ENCODE measurements at places on chromosomes 6 and 20. TPM values are rescaled to one million over a fixed set of nuclear protein-coding genes. Genes with fewer than 3 reads are reported as not detected.

GRCh38 chr6:3209114-3210023 lies 18.1 kb downstream of the TUBB2B start:
- DNase-seq, result peak; percentile 93

- DNase-seq, result no peak
Observed at GRCh38 chr6:62803094-62803493, 408.2 kb upstream of the FKBP1C start.

Gene PDE7B
- not detected for polyA plus RNA-seq

Gene DNAAF9
- polyA plus RNA-seq, result 1.8 TPM

GRCh38 chr20:18533978-18534644 lies 26.4 kb downstream of the SEC23B start:
- no peak for DNase-seq

Gene EFCAB8
- not detected for polyA plus RNA-seq

DNA sequence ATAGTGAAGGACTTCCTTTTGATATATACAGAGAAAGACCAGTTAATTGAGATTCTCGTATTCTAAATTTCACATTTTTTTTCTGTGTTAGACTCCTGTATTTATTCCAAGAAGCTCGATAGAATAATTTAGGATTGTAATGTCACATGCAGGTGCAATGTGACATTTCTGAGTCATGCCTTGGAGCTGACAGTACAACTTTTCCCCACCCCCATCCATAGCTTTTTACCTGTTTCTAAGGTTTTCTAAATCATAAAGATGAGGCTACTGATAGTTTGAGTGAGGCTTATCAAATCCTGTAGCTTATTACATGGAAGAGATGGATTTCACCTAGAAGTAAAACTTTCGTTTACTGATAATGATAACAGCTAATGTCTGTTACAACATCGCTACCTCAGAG lies 37.6 kb downstream of the FLRT3 start:
- no peak for DNase-seq

Gene COL9A1
- polyA plus RNA-seq, result not detected

- DNase-seq, result no peak
Observed at GRCh38 chr20:42742926-42743325, 446.8 kb downstream of the PTPRT start.

- no peak for DNase-seq
Observed at GRCh38 chr6:12371151-12371550, 81.0 kb downstream of the EDN1 start.

DNA sequence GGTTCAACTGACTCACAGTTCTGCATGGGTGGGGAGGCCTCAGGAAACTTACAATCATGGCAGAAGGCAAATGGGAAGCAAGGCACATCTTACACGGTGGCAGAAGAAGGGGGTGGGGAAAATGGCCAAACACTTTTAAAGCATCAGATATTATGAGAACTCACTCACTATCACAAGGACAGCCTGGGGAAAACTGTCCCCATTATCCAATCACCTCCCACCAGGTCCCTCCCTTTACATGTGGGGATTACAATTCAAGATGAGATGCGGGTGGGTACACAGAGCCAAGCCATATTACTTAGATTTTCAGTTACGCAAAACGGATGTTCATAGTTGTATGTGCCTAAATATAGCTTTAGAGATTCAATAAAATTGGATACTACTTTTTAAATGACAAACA lies 25.6 kb downstream of the CYP39A1 start:
- no peak for DNase-seq

DNA sequence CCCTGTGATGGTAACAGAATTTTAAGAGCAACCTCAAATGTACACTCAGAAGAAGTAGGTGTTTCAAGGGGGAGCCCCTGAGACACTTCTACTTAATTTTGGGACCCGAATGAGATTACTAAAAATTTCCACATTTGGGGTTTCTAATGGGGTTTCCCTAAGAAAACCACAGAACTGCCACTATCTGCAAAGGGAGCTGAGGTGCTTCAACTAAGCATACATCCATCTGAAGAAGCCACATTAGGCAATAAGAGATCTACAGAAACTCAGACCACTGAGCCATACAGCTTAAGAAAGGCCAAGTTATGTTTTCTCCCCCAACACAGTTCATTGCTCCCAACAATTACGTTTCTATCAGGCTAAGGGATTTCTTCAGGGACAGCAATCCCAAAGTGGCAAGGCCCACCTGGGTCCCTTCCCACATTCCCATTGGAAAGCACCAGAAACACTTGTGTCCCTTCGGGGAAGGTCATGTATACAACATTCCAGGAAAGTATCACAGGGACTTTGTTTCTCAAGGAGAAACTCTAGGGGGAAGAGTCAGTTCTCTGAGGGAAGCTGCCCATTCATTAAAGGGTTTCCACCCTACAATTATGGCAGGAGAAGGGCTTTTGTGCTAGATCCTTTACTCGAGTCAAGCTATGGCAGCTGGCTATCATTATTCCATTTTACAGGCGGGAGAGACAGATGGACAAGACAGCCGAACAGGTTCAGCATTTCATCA lies 5.0 kb downstream of the BCL2L1 start:
- no peak for DNase-seq

GRCh38 chr6:27532820-27533538 lies 60.1 kb upstream of the ZNF184 start:
- no peak for DNase-seq

DNA sequence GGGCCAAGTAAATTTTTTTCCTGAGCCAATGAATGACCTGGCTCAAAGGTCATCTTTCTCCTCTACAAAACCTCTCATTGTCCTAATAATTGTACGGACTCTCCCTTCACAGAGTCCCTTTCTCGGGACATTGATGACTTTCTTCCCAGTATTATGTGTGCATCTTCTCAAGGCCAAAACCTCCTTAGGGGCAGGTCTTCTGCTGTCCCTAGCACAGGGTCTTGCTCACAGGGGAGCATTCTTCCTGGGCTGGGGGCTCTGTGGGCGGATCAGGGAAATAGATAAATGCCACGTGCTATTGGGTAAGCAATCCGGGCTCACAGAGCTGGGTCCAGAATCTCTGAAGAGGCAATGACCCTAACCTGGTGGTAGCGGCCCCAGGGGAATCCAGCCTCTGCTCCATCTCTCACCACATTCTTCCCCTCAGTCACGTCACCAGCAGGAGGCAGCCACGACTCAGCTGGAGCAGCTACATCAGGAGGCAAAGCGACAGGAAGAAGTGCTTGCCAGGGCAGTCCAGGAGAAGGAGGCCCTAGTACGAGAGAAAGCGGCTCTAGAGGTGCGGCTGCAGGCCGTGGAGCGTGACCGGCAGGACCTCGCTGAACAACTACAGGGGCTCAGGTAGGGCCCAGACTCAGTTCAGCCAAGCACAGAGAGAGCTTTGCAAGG lies 23.5 kb downstream of the CEP250 start:
- DNase-seq, result no peak

- DNase-seq, result no peak
Observed at GRCh38 chr6:1872649-1873131, 263.0 kb downstream of the FOXC1 start.

GRCh38 chr6:123598011-123598410 lies 38.7 kb downstream of the TRDN start:
- DNase-seq, result no peak

DNA sequence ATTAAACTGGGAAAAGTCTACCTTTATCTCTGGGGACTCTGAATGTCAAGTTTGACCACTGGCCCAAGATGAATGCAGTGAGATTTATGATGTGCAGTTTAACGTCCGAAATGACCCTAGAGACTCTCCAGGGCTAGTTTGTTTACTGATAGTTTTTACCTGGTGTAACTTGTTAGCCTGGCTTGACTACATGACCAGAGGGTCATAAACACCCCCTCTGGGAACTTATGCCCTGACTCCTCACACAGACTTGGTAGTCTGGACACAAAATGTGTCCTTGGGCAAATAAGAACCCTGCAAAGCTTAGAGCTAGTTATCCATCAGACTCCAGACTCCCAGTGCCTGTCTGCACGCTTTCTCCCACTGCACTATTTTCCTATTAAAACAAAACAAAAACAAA lies 606.5 kb downstream of the HACE1 start:
- DNase-seq, result no peak

Gene HSPA1L
- 1.3 TPM for polyA plus RNA-seq

All from K562 (cell line).